A549 treated with AZD2906 at 1 μM for 4 hours (cell line): ENCODE measurements at places on chromosomes 5 and 9. TPM values are rescaled to one million over a fixed set of nuclear protein-coding genes. Genes with fewer than 3 reads are reported as not detected.

Gene ACOT12
- 0.10 TPM in 1 of 5 replicates, not detected in the others for total RNA-seq

Gene SAXO1
- total RNA-seq = not detected in 5 replicates

Gene PAX5
- total RNA-seq = 0.01 to 0.09 TPM (median 0.03 TPM) in 5 replicates

Gene HMCN2
- total RNA-seq = 0.01 to 0.13 TPM (median 0.09 TPM) in 5 replicates

Gene UGT3A1
- not detected in 5 replicates for total RNA-seq

Gene WDR41
- total RNA-seq = 38.3 to 64.2 TPM (median 42.8 TPM) in 5 replicates

Gene GRIN3A
- total RNA-seq = not detected in 5 replicates

Gene IFNK
- total RNA-seq = 0.06 TPM in 1 of 5 replicates, not detected in the others

Gene IARS1
- total RNA-seq = 92.6 to 123 TPM (median 98.0 TPM) in 5 replicates

Gene ANKRD31
- 0.03 to 0.07 TPM (median 0.06 TPM) in 5 replicates for total RNA-seq

Gene INSL6
- not detected in 5 replicates for total RNA-seq

Gene SPATA31C1
- total RNA-seq = not detected in 5 replicates

Gene FGF18
- total RNA-seq = 2.2 to 4.0 TPM (median 3.2 TPM) in 5 replicates

Gene SPATA6L
- total RNA-seq = 1.2 to 2.3 TPM (median 1.6 TPM) in 5 replicates

Gene AOPEP
- 126 to 170 TPM (median 160 TPM) in 5 replicates for total RNA-seq

Gene SGCD
- 3.2 to 5.4 TPM (median 4.1 TPM) in 5 replicates for total RNA-seq

Gene IRX1
- total RNA-seq = not detected in 5 replicates

Gene EIF4E1B
- total RNA-seq = not detected in 5 replicates

Gene PGGT1B
- 18.2 to 26.0 TPM (median 20.0 TPM) in 5 replicates for total RNA-seq

Gene CNTNAP3B
- 14.4 to 18.0 TPM (median 15.0 TPM) in 5 replicates for total RNA-seq

Gene TMEM174
- total RNA-seq = not detected in 5 replicates

Gene CCL19
- not detected in 5 replicates for total RNA-seq

Gene ATP6V1G1
- total RNA-seq = 108 to 141 TPM (median 115 TPM) in 5 replicates

Gene OCLN
- 8.6 to 13.3 TPM (median 9.0 TPM) in 5 replicates for total RNA-seq

Gene PDE8B
- total RNA-seq = 1.7 to 2.3 TPM (median 2.0 TPM) in 5 replicates

Gene SPEF2
- 1.5 to 2.4 TPM (median 1.7 TPM) in 5 replicates for total RNA-seq

Gene SUSD1
- total RNA-seq = 13.2 to 16.4 TPM (median 13.3 TPM) in 5 replicates

Gene LTC4S
- 0.28 TPM in 2 of 5 replicates, not detected in the others for total RNA-seq

Gene FGD3
- 0.12 to 0.26 TPM (median 0.16 TPM) in 5 replicates for total RNA-seq

Gene DCAF12
- total RNA-seq = 34.3 to 41.6 TPM (median 39.5 TPM) in 5 replicates

Gene COL27A1
- total RNA-seq = 7.5 to 10.7 TPM (median 8.2 TPM) in 5 replicates

Gene CCL28
- total RNA-seq = 0.06 to 0.34 TPM (median 0.15 TPM) in 5 replicates

Gene C9orf153
- 0.05 to 0.39 TPM (median 0.20 TPM) in 4 of 5 replicates, not detected in the other for total RNA-seq

Gene TRIM36
- total RNA-seq = 1.9 to 2.4 TPM (median 2.1 TPM) in 5 replicates

Gene CCNB1
- total RNA-seq = 230 to 264 TPM (median 249 TPM) in 5 replicates

Gene GABRA1
- total RNA-seq = not detected in 5 replicates

Gene SLC24A2
- total RNA-seq = not detected in 5 replicates

Gene EQTN
- 0.16 to 0.20 TPM in 2 of 5 replicates, not detected in the others for total RNA-seq

Gene CA9
- total RNA-seq = 6.0 to 10.6 TPM (median 8.0 TPM) in 5 replicates

Gene MAPKAP1
- 53.8 to 76.9 TPM (median 74.7 TPM) in 5 replicates for total RNA-seq
